Tibial nerve (tissue), 4 donors: ENCODE measurements at places on chromosomes 5 and 9. TPM values are rescaled to one million over a fixed set of nuclear protein-coding genes. Genes with fewer than 3 reads are reported as not detected.

The MLANA gene
- total RNA-seq: not detected

The CXXC5 gene
- 45.0 TPM for total RNA-seq

The PCDHB10 gene
- total RNA-seq: 5.4 TPM

The XPA gene
- total RNA-seq: 18.9 TPM

The PPP3R2 gene
- total RNA-seq: not detected

The NPR3 gene
- 10.8 TPM for total RNA-seq

The PCDH12 gene
- total RNA-seq: 1.0 TPM

The NME5 gene
- 1.7 TPM for total RNA-seq

The CKMT2 gene
- 6.1 TPM for total RNA-seq

The TERT gene
- not detected for total RNA-seq

The IRGM gene
- not detected for total RNA-seq

The PTGES gene
- total RNA-seq: 25.3 TPM

The MBLAC2 gene
- 8.2 TPM for total RNA-seq

The BNC2 gene
- 69.9 TPM for total RNA-seq

The NIPAL4 gene
- total RNA-seq: 5.7 TPM

The AQP7 gene
- 26.6 TPM for total RNA-seq

The AQP3 gene
- 92.6 TPM for total RNA-seq

The CDKN2B gene
- 18.2 TPM for total RNA-seq

The APBA1 gene
- 9.6 TPM for total RNA-seq

The FBP2 gene
- total RNA-seq: not detected

The KCNV2 gene
- total RNA-seq: not detected

The SLC6A19 gene
- total RNA-seq: not detected

The TBC1D9B gene
- 165 TPM for total RNA-seq

The SPATA31E1 gene
- total RNA-seq: not detected

The TXNDC8 gene
- not detected for total RNA-seq

The TEK gene
- total RNA-seq: 14.7 TPM

The LIX1 gene
- not detected for total RNA-seq

The C7 gene
- 239 TPM for total RNA-seq

The PAEP gene
- total RNA-seq: not detected

The JAKMIP2 gene
- 22.7 TPM for total RNA-seq

The ENHO gene
- total RNA-seq: 22.1 TPM

The KLHL9 gene
- 30.2 TPM for total RNA-seq

The ANXA1 gene
- 504 TPM for total RNA-seq

The CSF1R gene
- total RNA-seq: 35.4 TPM

The GLIPR2 gene
- total RNA-seq: 25.3 TPM

The PKN3 gene
- 6.6 TPM for total RNA-seq

The CTSV gene
- not detected for total RNA-seq

The GGTA1 gene
- 15.5 TPM for total RNA-seq

The CCDC171 gene
- 9.9 TPM for total RNA-seq

The TMEFF1 gene
- total RNA-seq: not detected

The GFPT2 gene
- 43.2 TPM for total RNA-seq

The VAV2 gene
- 13.3 TPM for total RNA-seq

The IL31RA gene
- not detected for total RNA-seq

The LCN1 gene
- not detected for total RNA-seq

The ANKH gene
- 46.0 TPM for total RNA-seq

The PCDHGA5 gene
- total RNA-seq: 8.2 TPM

The NRARP gene
- 3.5 TPM for total RNA-seq
